Nephron progenitor cell (in vitro differentiated cells): ENCODE measurements at places on chromosomes 7 and 10.

DNA sequence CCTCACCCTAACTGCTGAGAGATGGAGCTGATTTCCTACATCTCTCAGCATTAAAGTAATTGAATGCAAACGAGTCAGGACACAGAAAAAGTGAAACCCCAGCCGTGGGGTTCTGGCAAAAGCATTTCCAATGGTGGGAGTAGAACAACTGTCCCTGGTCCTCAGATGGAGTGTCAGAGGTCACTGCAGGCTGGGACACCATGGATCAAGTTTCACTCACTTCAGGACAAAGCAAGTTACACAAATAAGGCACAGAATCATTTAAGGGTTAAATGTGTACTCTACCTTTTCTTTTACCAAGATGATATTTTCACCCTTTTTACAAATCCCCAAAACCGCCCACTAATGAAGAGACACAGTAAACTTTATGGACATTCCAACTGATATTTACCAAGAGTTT, 607.8 kb downstream of the PARD3 start:
- peak; percentile 39 for DNase-seq

DNA sequence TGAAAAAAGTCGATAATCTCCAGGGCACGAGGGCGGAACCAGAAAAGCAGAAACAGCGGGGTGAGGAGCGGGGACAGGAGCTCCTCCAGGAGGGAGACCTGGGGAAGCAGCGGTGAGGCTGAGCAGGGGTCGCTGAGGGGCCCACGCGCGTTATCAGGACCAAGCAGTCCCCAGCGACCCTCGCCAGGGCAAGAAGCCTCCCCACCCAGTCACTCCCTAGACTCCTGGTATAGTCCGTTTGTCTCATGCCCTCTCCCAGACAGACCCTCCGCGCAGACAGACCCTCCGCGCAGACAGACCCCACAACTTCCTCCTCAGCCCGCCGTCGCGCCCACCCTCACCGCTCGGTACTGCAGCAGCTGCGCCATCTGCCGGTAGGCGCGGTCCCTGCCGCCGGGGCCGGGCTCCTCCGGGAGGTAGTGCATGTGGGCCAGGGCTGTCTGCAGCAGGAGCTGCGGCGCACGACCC, 6.3 kb downstream of the ATG9B start:
- DNase-seq: peak; percentile 97

DNA sequence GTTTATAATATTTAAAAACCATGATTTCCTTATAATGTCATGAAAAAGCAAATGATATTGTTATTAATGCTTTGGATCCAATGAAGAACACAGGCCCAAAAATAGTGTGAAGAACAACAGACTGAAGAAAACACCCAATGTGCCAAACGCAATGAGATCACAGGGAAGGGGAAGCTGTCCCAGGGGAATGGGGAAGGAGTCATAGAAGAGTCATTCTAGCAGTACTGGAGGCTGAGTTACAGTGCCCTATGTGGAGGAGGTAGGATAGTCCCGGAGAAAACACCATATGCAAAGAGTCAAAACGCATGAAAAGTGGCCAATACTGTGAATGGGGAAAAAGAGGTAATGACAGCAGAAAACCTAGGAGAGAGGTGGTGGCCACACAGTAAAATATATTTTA, 50.9 kb downstream of the TPK1 start:
- DNase-seq: no peak

- DNase-seq: no peak
Measured at GRCh38 chr7:120582916-120583315, 275.0 kb downstream of the TSPAN12 start.

- DNase-seq: no peak
Measured at GRCh38 chr7:94452239-94452638, 57.4 kb upstream of the CASD1 start.

GRCh38 chr10:97575127-97575668, 2.6 kb downstream of the ANKRD2 start:
- DNase-seq: no peak

- no peak for DNase-seq
Measured at GRCh38 chr10:6320320-6321010, 117.7 kb downstream of the PFKFB3 start.

GRCh38 chr7:46153951-46154787, 233.1 kb upstream of the IGFBP3 start:
- DNase-seq: no peak
